Hematopoietic multipotent progenitor cell treated with erythropoietin and hydrocortisone succinate and interleukin-3 and kit ligand, for 17 days (in vitro differentiated cells): ENCODE measurements at places on chromosomes 2 and 18.

- DNase-seq, result no peak
Observed at GRCh38 chr18:45565280-45565970, 49.9 kb upstream of the SLC14A2 start.

GRCh38 chr18:25560369-25560768, 208.4 kb upstream of the ZNF521 start:
- no peak for DNase-seq

- DNase-seq, result no peak
Observed at GRCh38 chr2:162731917-162732804, 106.4 kb downstream of the KCNH7 start.

DNA sequence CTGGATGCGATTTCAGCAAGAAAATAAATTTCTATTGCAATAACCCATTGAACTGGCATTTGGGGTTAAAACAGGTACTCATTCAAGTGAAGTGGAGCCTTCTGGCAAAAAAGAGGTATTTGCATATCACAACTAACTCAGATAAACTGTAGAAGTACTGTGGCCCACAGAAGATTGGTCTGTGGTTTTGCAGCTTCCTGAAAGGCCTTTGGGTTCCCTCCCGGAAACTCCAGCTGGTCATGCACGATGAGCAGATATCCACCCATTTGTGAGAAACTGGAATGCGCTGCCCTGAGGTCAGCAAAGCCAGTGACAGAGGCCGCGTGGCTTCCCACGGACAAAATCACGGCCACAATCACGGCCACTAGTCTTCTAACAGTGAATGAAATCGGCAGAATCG, 106.3 kb downstream of the EPHA4 start:
- DNase-seq, result no peak

GRCh38 chr2:119546447-119546767, 2.2 kb downstream of the CFAP221 start:
- no peak for DNase-seq

GRCh38 chr2:53150146-53150545, 617.5 kb upstream of the CHAC2 start:
- DNase-seq, result no peak

GRCh38 chr2:232632229-232632903, 1.0 kb upstream of the EFHD1 start:
- DNase-seq, result no peak

- no peak for DNase-seq
Observed at GRCh38 chr2:217645896-217646295, 356.9 kb downstream of the TNS1 start.

DNA sequence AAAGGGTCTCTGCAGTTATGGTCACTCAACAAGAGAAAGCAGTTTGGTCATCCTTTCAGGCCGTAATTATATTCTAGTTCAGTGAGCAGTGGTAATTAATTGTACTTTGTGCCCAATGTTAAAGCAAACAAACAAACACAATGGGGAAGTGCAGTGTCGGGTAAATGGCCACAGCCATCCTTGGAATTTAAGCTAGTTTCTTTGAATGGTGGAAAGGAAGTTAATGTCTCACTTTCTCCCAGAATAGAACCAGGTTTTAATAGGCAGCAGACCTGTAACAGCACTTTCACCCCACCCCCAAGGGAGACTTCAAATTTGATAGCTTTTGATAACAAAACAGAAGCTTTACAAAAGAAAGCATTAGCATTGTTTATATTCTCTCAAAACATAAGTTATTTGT, 20.0 kb upstream of the ITGAV start:
- DNase-seq, result no peak

- no peak for DNase-seq
Observed at GRCh38 chr2:101731221-101732054, 33.9 kb downstream of the MAP4K4 start.

- no peak for DNase-seq
Observed at GRCh38 chr2:218093879-218094278, 24.8 kb downstream of the RUFY4 start.

DNA sequence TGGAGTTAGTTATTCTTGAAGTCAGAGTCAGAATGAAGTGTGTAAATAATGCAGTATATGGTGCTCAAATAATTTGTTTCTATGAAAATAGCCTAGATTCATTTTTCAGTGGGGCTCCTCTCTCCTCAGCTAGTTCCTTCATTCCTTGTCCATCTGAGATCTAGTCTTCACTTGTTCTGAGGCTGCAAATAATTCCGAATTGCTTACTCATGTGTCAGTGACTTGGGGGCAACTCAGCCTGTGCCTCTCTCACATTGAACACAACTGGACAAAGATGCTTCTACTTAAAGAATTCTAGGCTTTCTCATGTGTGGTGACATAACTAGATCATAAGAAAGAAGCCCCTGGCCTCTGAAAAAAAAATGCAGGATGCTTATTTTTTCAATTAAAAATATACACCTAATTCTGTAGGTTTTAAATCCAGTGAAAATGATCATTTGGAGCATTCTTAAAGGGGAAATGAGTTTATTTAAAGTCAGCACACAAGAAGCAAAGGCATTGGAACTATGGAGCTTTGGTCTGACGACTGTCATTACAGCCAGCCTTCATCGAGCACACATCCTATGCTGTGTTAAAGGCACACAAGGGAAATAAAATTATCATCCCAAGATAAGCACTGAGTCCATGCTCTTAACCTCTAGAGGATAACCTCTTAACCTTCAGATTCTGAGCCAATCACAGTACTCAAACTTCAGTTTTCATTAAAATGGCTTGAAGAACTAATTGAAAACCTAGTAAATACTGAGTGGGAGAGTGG, 24.8 kb upstream of the SCN7A start:
- no peak for DNase-seq

DNA sequence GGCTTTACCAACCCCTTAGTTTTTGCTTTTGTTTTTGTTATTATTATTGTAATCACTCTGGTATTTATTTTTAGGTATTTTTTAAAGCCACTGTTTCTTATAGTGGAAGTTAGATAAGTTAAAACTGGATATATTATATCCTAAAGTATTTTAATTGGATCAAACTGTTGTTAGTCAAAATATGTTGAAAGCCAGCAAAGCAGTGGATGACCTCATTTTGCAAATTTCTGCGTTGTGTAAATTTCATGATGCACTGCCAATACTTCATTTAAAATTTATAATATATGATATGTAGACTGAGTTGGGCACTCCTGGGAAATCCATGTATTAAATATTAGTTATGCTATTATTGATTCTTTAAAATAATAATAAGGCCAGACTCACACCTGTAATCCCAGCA, 661.7 kb upstream of the NRXN1 start:
- DNase-seq, result no peak

GRCh38 chr2:99141110-99142108, at the start of gene C2orf15:
TSS of gene C2orf15 (plus strand) at chr2:99141707. CDS start at chr2:99150559, 8,852 bp downstream.
- peak; percentile 87 for DNase-seq
